NCI-H2107 (cell line): ENCODE measurements at places on chromosomes 3 and 15.

GRCh38 chr3:127536830-127537812 lies 53.4 kb downstream of the TPRA1 start:
- no peak for DNase-seq

GRCh38 chr15:67109141-67110034 lies 44.0 kb downstream of the SMAD3 start:
- no peak for DNase-seq

GRCh38 chr3:13706886-13707285 lies 158.0 kb downstream of the FBLN2 start:
- no peak for DNase-seq

- no peak for DNase-seq
Measured at GRCh38 chr15:52760562-52760961, 29.6 kb downstream of the ONECUT1 start.

DNA sequence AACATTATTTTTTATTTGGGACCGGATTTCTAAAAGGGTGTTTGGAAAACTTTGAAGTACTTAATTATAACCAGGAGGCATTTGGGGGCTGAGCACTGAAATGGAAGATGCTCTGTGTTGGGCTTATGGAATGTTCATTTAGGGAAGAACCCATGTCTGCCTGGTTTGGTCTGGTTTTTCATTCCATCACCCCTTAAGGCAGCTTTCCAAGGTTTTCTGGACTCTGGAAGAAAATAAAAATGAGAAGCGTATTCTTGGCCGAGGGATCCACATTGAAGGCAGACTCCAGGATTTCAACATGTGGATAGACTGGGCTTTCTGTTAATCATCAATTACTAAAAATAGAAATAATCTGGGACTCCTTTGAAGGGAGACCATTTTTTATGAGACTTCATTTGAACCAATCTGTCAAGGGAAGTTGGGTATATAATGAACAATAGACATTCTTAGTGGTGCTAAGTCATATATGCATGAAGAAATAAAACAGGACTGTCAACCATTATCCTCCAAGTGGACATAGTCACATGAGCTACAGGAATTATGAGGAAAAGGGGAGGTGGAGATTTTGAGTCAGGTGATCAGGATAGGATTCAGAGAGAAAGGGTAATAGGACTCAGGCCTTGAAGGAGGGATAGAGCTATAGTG lies 270.5 kb upstream of the ADAMTS9 start:
- no peak for DNase-seq

- DNase-seq = no peak
Measured at GRCh38 chr15:75921732-75922703, 18.3 kb downstream of the FBXO22 start.

- no peak for DNase-seq
Measured at GRCh38 chr3:170044795-170045244, 7.0 kb downstream of the GPR160 start.

DNA sequence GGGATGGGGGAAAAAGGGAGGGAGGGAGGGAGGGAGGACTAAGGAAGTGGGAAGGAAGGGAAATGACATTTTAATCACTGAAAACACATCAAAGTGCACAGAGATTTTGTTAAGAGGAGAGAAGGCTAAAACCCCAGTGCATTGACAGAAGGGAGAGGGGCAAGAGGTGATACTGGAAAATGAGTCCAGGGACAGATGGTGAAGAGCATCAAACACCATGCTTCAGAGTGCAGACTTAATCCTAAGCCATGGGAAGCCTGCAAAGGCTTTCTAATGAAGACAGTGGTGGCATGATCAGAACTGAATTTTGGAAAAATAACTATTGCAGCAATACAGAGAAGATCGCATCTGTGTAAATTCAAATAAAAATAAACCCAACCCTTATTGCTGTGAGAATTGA lies 41.8 kb downstream of the HGD start:
- no peak for DNase-seq

DNA sequence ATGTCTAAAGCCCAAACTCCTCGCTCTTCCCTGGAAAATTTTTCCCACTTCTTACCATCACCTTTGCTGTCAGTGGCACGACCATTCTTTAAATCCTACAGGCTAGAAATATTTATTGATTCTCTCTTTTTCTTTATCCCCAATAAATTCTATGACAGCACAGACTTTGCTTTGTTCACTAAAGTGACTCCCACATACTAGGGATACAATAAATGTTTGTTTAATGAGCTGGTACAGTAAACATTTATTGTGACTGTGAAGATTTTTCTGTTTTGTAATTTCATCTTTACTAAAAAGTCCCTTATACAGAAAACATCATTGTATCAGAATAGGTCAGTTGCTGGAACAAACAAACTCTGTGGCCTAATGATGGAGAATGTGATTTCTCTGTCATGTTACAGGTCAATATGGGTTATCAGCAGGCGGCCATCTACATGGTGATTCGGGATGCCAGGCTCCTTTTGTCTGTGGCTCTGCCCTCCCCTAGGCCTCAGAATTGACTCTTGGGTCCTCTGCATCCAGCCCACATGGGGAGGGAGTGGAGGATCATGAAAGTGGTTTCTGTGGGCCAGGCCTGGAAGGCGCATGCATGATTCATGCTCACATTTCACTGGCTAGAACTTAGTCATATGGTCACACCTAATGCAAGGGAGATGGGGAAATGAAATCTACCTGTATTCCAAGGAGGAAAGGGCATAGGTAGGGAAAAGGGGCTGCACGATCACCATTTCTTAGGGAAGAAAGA lies 22.7 kb upstream of the KNG1 start:
- DNase-seq = no peak

DNA sequence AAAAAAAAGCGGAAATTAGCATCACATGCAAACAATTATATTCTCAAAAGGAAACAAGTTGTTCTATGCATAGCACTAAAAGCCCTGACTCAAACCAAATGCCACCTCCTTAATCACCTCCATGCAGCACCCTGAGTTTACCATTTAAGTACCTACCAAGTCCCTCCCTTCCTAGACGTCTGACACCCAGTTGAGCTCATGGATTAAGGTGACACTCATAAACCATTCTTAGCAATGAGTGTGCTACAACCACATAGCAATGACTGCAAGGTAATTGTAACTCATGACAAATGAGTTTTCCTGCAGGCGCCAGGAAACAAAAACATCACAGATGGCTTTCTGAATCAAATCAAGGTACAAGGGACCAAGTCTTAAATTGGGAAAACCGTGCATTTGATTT lies 32.0 kb downstream of the WWTR1 start:
- no peak for DNase-seq

GRCh38 chr15:95261546-95261945 lies 1030.2 kb downstream of the MCTP2 start:
- DNase-seq = no peak

DNA sequence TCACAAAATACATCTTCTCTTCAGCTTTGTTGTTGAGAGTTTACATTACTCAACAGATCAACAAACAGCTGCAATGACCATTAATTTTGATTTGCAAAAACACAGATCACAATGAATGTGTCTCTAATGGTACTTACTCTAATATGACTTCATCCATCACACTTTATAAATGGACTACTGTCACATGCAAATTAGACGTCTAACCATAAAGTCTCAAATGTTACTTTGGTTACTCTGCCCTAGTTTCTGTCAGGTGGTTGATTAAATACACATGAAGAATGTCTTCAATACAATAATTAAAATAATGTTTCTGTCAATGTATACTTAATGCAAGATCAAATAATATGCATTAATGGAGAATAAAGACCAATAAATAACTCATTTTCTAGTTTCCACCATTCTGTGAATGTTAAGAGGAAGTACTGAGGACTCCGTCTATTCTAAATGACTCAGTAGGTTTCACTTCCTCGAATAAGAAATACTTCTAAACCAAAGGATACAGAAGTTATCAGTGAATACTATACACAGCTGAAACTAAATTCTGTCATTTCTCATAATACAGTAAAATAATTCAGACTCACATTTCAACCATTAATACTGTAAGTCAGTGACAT lies 145.8 kb downstream of the CBLB start:
- no peak for DNase-seq

DNA sequence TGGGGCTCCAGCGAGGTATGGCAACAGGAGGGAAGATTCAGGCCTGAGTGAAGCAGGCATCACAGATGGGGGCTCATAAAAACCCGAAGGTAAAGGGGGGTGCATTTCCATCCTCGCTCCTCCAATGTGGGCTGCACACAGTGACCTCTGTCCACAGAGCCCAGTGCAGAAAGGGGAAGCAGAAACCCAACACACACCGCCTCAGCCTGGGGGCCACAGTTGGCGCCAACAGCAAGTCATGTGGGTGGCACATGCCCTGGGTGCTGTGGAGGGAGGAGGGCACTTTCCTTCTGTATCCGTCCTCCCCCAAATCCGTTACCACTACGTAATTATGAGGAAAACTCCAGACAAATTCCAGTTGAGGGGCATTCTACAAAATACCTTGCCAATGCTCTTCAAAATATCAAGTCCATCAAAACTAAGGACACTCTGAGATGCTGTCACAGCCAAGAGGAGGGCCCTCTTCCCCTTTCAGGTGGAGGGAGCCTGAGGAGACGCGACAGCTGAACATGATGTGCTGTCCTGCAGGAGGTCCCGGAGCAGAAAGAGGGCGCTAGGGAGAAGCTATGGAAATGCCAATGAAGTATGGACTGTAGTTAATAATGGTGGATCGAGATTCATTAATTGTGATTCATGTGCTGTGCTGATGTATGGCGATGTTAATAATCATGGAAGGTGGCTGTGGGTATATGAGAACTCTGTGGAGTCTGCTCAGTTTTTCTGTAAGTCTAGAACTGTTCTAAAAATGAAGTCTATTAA lies 16.4 kb downstream of the APBA2 start:
- DNase-seq = no peak

- DNase-seq = no peak
Measured at GRCh38 chr3:65521032-65521431, 517.7 kb downstream of the MAGI1 start.

- no peak for DNase-seq
Measured at GRCh38 chr3:14565868-14566588, 25.9 kb upstream of the GRIP2 start.

GRCh38 chr15:52791776-52792175 lies 1.6 kb upstream of the ONECUT1 start:
- no peak for DNase-seq

- DNase-seq = no peak
Measured at GRCh38 chr3:113213896-113214587, 2.7 kb downstream of the BOC start.

- DNase-seq = no peak
Measured at GRCh38 chr3:52243791-52244628, 1.5 kb upstream of the PPM1M start.

DNA sequence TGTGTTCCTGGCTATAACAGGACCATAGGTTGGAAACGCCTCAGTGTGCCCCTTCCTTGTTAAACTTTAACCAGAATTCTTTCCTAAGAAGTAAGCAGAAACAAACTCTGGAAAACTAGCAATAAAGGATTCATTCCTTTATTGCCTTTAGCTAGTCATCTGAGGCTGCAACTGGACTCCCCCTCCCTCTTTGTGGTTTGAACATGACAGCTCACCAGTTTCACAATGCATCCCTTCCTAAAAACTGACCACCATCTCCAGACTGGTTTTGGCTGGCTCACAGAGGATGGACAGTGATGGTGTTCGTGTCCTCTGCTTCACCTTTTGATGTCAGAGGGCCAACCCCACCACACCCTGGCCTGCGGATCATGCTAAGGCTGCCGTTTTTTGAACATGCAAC lies 27.9 kb upstream of the TGFBR2 start:
- no peak for DNase-seq

- DNase-seq = no peak
Measured at GRCh38 chr15:63879211-63879610, 45.5 kb upstream of the HERC1 start.

DNA sequence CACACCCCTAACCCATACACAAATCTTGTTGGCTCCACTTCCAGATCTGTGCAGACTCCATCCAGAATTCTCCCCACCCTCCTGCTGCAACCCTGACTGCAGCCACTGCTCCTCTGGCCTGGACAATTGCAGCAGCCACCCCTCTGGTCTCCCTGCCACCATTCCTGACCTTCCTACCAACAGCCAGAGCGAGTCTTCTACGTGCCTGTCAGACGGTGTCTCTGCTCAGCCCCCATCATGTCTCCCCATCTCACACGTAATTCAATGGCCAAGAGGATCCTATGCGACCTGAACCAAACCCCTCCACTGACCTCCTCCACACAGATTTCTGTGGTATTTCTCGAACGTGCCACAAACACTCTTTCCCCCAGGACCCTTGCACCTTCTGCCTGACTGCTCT lies 103.3 kb downstream of the TPRA1 start:
- no peak for DNase-seq

GRCh38 chr15:84944861-84945260 lies 36.8 kb upstream of the PDE8A start:
- DNase-seq = no peak

DNA sequence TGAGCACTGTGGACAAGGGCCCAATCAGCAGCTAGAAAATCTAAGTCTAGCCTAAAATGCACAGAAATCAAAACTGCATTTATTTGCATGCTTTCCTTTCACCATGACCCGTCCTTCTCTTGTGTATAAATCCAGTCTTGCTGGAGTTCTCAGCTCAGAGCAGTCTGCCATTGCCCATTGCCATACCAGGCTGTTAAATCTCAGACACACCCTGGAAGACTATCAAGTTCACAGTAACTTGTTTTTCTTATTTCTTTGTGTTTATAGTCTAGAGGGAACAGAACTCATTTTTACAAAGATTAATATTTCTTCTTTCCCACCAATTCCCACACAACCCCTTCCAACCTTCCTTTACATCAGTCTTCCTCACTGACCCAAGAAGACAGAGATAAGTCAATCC lies 85.9 kb downstream of the COL8A1 start:
- DNase-seq = no peak

DNA sequence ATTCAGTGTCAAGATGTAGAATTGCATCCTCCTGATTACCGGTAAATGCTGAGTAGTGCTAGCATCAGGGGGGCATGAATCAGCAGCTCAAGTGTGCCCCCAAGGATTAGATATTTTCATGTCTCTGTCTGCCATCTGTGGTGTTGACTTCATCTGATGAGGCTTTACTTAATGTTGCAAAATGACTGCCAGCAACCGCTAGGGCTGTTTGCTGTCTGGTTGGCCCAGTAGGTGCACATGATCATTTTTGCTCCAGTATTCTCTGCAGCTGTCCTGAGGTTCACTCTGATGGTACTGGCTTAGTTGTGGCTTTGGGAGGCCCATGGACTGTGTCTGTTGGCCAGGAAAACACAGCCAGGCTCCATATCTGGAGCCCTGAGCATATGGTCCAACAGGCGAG lies 316.4 kb downstream of the SOX2 start:
- no peak for DNase-seq

DNA sequence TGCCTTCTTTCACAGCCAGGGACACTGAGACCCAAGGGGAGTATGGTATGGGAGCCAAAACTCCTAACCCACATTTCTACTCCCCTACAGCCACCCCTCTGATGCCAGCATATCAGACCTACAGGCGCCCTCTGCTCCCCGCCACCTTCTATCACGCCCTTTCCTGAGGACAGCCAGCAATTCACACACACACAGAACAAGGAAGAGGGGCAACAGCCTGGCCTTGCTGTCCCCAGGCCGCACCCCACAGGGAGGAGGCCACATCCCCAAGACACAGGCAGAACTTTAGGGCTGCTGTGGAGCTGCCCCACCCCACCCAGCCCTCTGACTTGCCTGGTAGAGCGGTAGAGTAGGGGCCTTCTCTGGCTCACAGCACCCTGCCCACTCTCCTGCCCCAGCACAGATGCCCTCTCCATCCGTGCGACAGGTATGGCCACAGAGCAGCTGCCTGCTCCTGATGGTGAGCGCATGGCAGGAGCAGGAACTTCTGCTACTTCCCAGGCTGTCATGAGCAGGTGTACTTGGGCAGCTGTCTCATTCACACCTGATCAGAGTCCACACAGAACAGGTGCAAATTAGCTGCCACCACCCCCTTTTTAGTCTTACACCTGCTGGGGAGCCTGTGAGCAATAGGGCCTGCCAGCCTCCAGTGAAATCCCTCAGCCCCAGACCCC lies 33.4 kb downstream of the CCDC33 start:
- DNase-seq = no peak
